Natural killer cell treated with Interleukin-12 subunit alpha and Interleukin-12 subunit beta and Interleukin-15 and Interleukin-18, amount 100 ng/mL, for 72 hours (primary cell): ENCODE measurements at places on chromosomes 7 and 10.

DNA sequence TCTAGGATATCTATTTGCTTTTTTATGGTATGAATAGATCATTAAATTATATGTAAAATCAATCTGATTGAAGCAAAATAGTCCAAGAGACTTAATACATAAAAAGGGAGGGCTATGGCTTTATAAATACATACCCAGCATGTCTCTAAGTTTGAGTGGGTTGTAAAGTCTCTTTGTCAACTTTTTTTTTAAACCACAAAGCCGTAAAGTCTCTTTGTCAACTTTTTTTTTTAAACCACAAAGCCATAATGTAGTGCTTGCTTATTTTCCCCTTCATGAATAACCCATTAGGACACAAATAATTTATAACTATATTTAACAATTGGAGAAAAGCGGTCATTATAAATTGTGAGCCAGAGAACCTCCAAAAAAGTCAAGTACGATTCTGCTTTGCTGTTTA is 5.7 kb downstream of the HECTD2 start:
- H3K4me1 ChIP-seq: peaks cover 2% of the 10 kb centered on the region
- DNase-seq: no peak
- no peak overlapping the region for H3K4me3 ChIP-seq
- no peaks in the 10 kb centered on the region for H3K36me3 ChIP-seq
- H3K27me3 ChIP-seq: no peaks in the 10 kb centered on the region
- H3K27ac ChIP-seq: no peak overlapping the region

- no peak overlapping the region for H3K4me3 ChIP-seq
Measured at GRCh38 chr10:88115968-88116367, 252.5 kb downstream of the PTEN start.

DNA sequence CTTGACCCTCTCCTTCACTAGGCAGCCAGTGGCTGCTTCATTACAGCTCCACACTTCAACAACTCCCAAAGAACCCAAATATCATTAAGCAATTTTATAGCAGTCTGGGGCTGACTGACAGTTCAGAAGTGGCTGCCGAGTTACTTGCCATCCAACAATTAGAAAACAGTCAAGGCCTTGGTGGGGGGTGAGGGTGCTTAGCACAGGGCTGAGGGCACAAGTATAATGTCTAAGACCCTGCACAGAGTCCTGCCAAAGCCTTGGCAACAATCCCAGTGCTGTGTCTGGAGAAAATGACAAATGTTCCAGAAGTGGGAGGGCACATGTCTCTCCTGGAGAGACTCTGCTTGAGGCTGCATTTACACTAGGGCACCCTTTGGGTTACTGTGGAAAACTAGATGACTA is 71.1 kb downstream of the CXCL12 start:
- peaks cover 20% of the 10 kb centered on the region for H3K4me1 ChIP-seq
- H3K27me3 ChIP-seq: peaks cover 17% of the 10 kb centered on the region
- DNase-seq: no peak
- H3K4me3 ChIP-seq: no peak overlapping the region

DNA sequence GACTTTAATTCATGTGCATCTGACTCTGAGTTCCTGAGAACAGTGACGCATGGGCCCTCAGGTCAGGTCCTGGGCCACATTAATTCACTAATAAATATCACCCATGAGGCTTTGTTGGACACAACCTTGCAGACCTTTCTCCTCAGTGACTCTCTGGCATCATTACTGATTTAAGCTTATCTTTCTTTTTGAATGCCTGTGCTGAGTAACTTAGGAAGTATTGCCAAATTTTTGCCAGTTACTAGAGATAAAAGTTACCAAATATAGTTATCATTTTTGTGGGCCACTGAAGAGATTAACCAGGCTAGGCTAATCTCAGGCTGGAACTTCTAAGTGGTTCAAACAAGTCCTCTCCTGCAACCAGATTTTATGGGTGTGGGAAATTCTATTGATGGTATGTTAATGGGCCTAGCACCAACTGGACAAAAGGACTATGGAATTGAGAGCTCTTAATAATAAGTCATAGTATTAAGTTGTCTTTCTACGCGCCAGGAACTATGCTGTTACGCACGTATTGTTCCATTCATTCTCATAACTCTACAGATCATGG is 28.8 kb upstream of the PRTFDC1 start:
- DNase-seq: no peak
- H3K27me3 ChIP-seq: no peaks in the 10 kb centered on the region
- H3K4me1 ChIP-seq: no peaks in the 10 kb centered on the region
- H3K36me3 ChIP-seq: no peaks in the 10 kb centered on the region
- H3K4me3 ChIP-seq: no peak overlapping the region

GRCh38 chr10:115818012-115818411 is 455.0 kb downstream of the GFRA1 start:
- no peak overlapping the region for H3K4me3 ChIP-seq
- no peaks in the 10 kb centered on the region for H3K27me3 ChIP-seq
- peaks cover 8% of the 10 kb centered on the region for H3K36me3 ChIP-seq
- H3K27ac ChIP-seq: no peak overlapping the region

- H3K4me3 ChIP-seq: no peak overlapping the region
- peaks cover 5% of the 10 kb centered on the region for H3K36me3 ChIP-seq
- no peaks in the 10 kb centered on the region for H3K27me3 ChIP-seq
Measured at GRCh38 chr7:149005427-149006344, 22.6 kb downstream of the PDIA4 start.

GRCh38 chr7:128963327-128963757 is 25.6 kb downstream of the IRF5 start:
- no peak overlapping the region for H3K4me3 ChIP-seq
- peaks cover 20% of the 10 kb centered on the region for H3K36me3 ChIP-seq
- no peaks in the 10 kb centered on the region for H3K27me3 ChIP-seq

DNA sequence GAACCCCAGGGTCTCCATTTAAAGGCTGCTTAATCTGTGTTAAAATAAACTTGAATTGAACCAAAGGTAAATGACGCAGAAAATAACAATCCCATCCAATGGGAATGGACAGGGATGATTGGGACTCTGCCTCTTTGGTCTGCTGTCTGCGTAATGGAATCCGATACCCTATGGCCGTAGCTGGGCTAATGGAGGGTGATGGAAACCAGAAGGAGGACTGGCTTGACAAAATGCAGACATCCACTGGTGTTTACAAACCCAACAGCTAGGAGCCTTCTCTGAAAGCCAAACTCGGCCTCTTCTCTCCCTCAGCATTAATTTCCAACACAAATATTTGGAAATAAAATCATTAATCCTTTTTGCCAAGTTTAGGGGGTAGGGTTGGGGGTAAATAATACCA is 162.2 kb upstream of the CHST15 start:
- H3K27me3 ChIP-seq: peaks cover 3% of the 10 kb centered on the region
- DNase-seq: no peak
- H3K27ac ChIP-seq: no peak overlapping the region

DNA sequence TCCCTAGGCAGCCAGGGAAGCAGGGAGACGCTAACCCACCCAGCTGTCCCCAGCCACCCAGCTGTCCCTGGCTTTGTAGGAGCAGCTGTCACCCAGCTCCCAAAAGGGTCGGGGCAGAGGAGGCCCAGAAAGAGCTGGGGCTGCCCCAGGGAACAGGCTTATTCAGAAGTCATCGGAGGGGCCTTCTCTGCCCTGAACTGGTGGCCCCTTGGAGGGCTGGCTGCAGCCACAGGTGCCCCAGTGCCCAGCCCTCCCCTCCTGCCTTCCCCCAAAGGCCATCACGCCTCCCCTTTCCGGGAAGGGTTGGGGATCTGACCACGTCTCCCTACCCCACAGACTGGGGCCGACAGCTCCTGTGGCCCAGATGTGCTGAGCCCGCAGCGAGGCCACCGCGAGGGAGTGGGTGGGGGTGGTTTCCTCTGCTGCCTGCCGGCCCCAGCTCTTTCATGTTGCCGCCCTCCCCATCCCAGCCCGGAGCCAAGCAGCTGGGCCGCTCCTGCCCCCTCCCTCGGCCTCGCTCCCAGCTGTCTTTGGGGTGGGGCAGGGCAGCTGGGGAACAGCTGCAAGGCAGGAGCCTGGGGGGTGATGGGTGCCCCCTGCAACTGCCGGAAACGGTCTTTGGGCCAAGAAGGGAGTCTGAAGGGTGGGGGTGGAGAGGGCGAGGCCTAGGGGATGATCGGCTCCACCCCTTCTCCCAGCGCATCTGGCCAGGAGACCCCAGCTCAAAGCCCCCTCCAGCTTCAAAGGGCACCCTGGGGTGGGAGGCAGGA is 16.8 kb downstream of the TRIM8 start:
- H3K27me3 ChIP-seq: no peaks in the 10 kb centered on the region
- H3K4me3 ChIP-seq: peak overlapping the region; percentile 50
- H3K36me3 ChIP-seq: peaks cover 5% of the 10 kb centered on the region

- H3K36me3 ChIP-seq: no peaks in the 10 kb centered on the region
- H3K4me3 ChIP-seq: no peak overlapping the region
Measured at GRCh38 chr7:65974876-65975275, 7.1 kb downstream of the GUSB start.

DNA sequence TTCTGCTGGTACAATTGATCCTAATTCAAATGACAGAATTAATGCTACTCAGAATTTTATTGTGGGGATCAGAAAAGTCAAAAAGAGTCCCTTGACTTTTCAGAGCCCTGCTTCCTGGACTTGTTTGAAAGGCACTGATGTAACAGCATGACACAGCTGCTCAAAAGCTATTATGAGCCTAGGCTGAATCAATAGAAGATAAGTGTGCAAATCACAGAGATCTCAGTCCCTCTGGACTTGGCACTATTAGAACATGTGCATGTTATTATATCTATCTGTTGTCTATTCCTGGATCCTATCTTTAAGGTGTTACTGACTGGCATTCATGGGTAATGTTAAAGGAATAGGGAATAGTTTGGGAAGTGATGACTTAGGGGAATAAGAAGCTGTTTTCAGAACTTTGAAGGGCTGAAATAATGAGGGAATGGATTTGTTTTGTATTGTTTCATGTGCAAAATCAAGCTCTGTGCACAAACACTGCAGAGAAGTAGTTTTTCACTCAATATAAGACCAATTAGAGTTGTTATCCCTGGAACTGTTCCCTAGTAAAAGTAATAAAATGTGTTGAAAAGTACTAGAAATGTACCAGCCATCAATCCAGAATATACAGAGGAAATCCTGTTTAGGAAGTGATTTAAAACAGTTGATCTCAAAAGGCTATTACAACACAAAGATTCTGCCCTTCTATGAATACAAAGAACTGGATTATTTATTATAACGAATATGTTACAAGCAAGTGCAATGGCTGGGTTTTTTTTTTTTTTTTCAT is 814.9 kb upstream of the C7orf33 start:
- no peak overlapping the region for H3K27ac ChIP-seq
- no peaks in the 10 kb centered on the region for H3K4me1 ChIP-seq
- H3K27me3 ChIP-seq: no peaks in the 10 kb centered on the region
- H3K4me3 ChIP-seq: no peak overlapping the region
- H3K36me3 ChIP-seq: no peaks in the 10 kb centered on the region

GRCh38 chr10:8102708-8103401 is 48.4 kb downstream of the GATA3 start:
- no peaks in the 10 kb centered on the region for H3K4me1 ChIP-seq
- H3K36me3 ChIP-seq: no peaks in the 10 kb centered on the region
- peaks cover 2% of the 10 kb centered on the region for H3K27me3 ChIP-seq
- no peak overlapping the region for H3K4me3 ChIP-seq

DNA sequence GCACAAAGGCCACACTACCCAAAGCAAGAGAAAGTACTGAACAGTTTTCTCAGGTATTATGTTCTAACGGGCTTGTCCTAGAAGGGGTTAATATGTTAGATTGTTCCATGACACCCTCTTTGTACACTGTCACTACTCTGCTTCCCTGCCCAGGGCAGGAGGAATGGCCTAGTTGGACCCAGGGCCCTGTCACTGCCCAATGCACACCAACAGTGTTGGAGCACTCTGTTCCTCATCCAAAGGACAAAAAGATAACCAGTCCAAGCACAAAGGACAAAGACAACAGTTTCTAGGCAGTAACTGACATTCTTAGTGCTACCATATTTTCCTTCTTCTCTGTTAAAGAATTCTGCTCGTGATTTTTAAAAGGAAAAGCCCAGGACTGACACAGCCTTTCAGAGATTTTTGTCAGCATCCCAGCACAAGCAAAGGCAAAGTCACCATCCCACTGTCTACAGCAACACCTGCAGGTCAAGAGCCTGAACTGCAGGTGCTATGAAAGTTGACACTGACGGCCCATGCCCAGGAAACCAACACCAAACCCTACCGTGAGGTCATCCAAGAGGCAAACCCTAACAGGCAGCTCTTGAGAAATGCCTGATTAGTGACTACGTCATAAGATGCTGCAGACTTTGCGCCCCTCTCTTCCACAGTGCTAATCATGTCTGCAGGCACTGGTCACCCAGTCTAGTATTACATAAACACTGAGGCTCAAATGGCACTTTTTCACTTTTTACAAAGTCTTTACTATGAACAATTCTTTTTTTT is 13.2 kb downstream of the NUDCD3 start:
- no peaks in the 10 kb centered on the region for H3K27me3 ChIP-seq
- H3K4me3 ChIP-seq: no peak overlapping the region
- no peak overlapping the region for H3K27ac ChIP-seq

- DNase-seq: no peak
- no peak overlapping the region for H3K27ac ChIP-seq
- peaks cover 4% of the 10 kb centered on the region for H3K36me3 ChIP-seq
- no peak overlapping the region for H3K4me3 ChIP-seq
Measured at GRCh38 chr10:49081547-49082275, 33.6 kb downstream of the VSTM4 start.

DNA sequence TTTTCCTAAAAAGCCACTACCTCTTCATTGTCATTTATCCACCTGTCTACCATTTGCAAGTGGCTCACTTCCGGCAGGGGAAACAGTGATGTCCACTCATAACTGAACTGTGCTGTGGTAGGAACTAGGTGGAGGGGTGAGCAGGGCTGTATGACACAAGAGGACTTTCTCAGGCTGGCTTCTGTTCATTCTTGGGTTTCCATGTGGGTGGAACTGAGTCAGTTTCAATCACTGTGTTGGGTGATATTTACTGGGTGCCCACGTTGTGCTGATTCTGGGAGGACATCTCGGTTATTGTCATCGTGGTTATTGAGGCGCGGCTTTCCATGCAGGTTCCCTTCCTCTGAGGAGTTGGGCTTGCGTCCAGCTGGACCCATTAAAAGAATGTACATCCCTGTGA is 38.8 kb downstream of the RAMP3 start:
- no peak for DNase-seq
- H3K4me3 ChIP-seq: no peak overlapping the region
- H3K4me1 ChIP-seq: peaks cover 17% of the 10 kb centered on the region
- H3K36me3 ChIP-seq: no peaks in the 10 kb centered on the region
- no peak overlapping the region for H3K27ac ChIP-seq
- H3K27me3 ChIP-seq: peaks cover 35% of the 10 kb centered on the region

- DNase-seq: no peak
- H3K27ac ChIP-seq: no peak overlapping the region
- no peaks in the 10 kb centered on the region for H3K27me3 ChIP-seq
- H3K4me3 ChIP-seq: no peak overlapping the region
Measured at GRCh38 chr10:97861097-97861750, 11.6 kb downstream of the GOLGA7B start.

- no peaks in the 10 kb centered on the region for H3K36me3 ChIP-seq
- peaks cover 10% of the 10 kb centered on the region for H3K4me1 ChIP-seq
- H3K27me3 ChIP-seq: peaks cover 21% of the 10 kb centered on the region
- H3K4me3 ChIP-seq: no peak overlapping the region
Measured at GRCh38 chr10:96305019-96305418, 785 bp downstream of the DNTT start.
